Endothelial cell of umbilical vein (primary cell): ENCODE measurements at places on chromosomes 7 and 10. TPM values are rescaled to one million over a fixed set of nuclear protein-coding genes. Genes with fewer than 3 reads are reported as not detected.
A peak's percentile ranks its signal among the peaks of the same experiment; 100 is the strongest.

Gene SLC12A9
- polyA plus RNA-seq, result 37.0 and 37.5 TPM in 2 replicates

Gene SLC13A1
- polyA plus RNA-seq, result not detected in 2 replicates

Gene C7orf57
- polyA plus RNA-seq, result not detected in 2 replicates

Gene DYNC1I1
- 1.8 and 2.0 TPM in 2 replicates for polyA plus RNA-seq

Gene FBXO24
- 0.16 and 0.37 TPM in 2 replicates for polyA plus RNA-seq

Gene SYT15B
- polyA plus RNA-seq, result 0.08 and 0.14 TPM in 2 replicates

GRCh38 chr10:58480321-58480720 is 32.4 kb upstream of the BICC1 start:
- no peak for DNase-seq

DNA sequence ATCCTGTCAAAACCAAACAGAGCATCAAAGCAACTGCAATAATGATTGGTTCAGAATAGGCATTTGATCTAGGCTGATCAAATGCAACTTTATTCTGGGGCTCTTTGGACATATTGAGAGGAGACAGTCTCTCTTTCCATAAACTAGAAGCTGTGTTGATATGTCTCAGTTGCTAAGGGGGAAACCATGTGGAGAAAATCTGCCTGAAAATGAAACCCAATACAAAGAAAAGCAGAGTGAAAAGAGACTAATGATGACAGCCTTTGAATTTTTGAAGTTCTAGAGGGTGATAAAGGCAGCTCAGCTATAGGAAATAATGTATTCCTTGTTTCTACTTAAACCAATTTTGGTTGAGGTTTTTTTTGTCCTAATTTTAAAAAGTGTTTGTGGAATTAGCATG is 941.8 kb upstream of the POT1 start:
- no peak for DNase-seq

- peak; percentile 94 for DNase-seq
Observed at GRCh38 chr7:102891693-102892261, 21.0 kb upstream of the LRRC17 start.

GRCh38 chr7:314853-315252 is 24.9 kb downstream of the FOXL3 start:
- no peak for DNase-seq

- peak; percentile 76 for DNase-seq
Observed at GRCh38 chr7:144019457-144019856, 19.3 kb downstream of the OR6B1 start.

- DNase-seq, result no peak
Observed at GRCh38 chr10:23581906-23582450, 143.1 kb downstream of the OTUD1 start.

- DNase-seq, result peak; percentile 28
Observed at GRCh38 chr10:44010873-44011602, 362.4 kb upstream of the ZNF32 start.

DNA sequence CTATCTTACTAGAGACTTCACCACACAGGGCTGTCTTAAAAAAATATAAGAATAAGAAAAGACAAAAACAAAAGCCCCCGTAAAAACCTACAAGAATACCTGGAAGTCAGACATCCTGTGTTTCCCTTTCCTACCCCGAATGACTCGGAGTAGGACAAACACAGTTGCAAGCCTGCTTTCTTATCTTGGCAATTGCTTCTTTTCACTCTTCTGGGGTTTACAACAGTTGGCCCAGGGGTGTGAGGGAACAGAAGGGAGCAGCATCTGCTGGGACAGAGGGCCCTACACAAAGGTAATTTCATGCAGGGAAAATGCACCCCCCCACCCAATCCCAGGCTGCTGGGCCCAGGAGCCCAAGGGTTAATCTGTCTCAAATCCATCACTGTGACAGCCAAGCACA is 220.6 kb downstream of the ARHGAP12 start:
- DNase-seq, result no peak

- no peak for DNase-seq
Observed at GRCh38 chr7:7181519-7182155, 707 bp upstream of the C1GALT1 start.

DNA sequence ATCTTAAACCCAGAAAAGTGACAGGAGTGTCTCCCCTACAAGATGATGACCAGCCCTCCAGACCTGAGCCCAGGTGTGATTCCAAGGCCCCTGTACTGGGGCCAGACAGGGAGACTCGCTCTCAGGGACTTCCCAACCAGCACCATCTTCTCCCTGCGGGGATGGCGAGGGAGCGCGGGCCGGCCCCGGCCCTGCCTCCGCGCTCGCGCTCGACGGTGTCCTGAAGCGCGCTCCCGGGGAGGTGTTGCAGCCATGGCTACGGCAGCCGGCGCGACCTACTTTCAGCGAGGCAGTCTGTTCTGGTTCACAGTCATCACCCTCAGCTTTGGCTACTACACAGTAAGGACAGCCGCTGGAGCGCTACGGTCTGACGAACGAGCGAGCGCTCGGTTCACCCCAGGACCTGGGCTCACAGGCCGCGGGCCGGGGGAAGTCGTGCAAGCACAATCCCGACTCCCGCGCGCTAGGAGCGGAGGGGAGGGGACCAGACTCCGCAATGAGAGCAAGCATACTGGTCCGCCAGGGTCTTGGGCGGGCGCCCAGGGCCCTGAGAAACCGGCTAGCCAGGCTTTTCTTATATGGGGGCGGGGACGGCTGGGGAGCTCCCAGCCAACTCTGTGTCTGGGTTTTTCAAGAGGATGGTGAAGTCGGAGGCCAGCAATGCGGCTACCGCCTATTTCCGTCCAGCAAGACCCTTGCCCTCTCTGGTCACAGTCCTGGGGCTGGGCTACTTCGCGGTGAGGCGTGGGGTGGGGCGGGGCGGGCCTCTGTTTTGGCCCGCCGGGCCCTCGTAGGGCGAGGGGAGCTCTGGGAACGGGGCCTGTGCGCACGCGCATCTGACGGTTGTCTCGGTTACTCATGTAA is at the start of gene TMEM254:
Gene TMEM254, plus strand, starts transcription at position 218 of the 864 bp plus-strand sequence. Its CDS starts 35 bp downstream, at position 253.
- DNase-seq, result peak; percentile 88

GRCh38 chr10:62172465-62172864 is 96.2 kb downstream of the RTKN2 start:
- DNase-seq, result no peak

DNA sequence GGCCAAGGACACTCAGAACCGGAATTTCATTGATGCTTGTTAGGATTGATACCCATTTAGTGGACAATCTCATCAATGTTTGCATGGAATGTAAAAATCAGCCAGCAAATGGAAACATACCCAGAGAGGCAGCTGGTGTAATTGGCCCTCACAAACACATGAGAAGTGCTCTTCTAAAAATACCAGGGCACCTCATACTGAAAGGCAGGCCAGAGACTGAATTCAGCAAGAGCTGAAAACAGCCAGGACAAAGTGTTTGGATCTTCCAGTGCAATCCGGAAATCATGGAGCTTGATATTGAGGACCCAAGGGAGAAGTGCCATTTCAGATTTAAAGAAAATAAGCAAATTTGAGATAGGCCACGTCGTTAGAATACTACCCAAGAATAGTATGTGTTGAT is 498.6 kb downstream of the GALNT17 start:
- no peak for DNase-seq

- peak; percentile 93 for DNase-seq
Observed at GRCh38 chr10:17768957-17769356, 17.0 kb downstream of the TMEM236 start.

DNA sequence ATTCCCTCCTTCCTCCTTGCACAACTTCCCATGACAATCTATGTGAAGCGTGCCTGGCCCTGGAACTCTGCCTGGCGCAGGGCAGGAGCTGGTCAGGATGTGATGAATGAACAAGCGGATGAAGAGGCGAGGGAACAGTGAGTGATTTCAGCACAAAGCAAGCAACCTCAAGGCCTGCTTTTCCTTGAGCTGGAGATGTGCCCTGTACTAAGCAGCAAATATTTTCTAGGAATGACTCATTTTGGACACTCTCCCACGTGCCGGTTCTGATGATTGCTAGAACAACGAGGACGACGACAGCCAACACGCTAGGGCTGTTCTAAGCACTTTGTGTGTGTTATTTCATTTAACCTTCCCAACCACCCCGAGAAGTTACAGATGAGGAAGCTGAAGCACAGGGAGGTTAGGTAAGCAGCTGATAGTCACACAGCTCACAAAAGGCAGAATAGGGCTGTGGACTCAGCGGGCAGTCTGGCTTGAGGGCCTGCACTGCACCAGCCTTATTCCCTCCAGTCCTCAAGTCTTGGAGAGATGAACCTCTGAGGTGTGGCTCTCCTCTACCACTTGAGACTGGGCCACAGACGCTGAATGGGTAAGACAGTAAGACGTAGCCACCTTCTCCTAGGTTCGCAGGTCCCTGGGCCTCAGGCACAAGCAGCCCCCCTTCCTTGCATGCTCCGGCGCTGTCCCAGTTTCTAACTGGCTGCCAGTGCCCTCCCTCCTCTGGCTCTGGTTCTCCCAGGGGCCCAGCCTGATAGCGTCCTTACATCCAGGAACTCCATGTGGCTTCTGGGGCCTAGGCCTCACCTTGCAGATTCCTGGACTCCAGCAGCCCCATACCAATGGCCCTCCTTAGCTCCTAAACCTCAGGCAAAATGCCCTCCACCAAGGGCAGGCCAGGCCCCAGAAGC is 59.0 kb downstream of the YKT6 start:
- DNase-seq, result peak; percentile 95

DNA sequence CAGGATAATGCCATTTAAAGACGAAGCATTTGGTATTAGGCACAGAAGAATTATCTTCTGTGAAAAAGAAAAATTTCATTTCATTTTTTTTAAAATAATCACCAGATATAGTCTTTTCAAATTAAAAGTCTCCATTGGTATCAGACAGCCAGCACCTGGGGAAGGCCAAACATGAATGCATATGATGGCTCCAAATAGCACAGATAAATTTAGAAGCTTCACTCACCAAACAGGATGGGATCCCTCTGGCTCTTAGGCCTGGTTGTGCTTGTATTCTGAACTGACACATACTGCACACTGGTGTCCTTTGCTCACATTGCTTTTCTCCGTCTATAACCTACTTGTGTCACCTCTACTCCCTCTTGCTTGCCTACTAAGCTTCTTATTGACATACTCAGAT is 169.5 kb upstream of the CHRM2 start:
- no peak for DNase-seq

GRCh38 chr10:68871105-68871711 is 29.9 kb upstream of the DDX50 start:
- no peak for DNase-seq

DNA sequence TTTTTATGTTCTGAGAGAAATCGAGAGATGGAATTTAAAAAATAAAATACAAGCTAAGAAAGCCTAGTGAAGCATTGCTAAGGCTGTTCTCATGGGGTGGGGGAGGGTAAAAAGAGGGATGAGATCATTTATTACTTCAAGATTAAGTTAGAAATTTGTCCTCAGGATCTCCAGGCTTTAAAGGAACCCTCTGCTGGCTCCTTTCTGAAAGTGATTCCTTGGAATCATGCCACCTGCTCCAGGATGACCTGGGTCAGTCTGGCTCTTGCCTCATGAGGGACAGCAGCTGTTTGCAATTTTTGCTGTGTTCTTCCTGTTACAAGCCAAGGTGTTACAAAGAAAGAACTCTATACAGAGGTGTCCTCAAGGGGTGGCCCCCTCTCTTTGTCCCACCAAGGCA is 69.8 kb downstream of the CDK1 start:
- DNase-seq, result peak; percentile 52

GRCh38 chr7:55545496-55545895 is 26.8 kb downstream of the VOPP1 start:
- DNase-seq, result no peak

GRCh38 chr10:48390933-48391845 is 84.7 kb downstream of the MAPK8 start:
- DNase-seq, result peak; percentile 91

DNA sequence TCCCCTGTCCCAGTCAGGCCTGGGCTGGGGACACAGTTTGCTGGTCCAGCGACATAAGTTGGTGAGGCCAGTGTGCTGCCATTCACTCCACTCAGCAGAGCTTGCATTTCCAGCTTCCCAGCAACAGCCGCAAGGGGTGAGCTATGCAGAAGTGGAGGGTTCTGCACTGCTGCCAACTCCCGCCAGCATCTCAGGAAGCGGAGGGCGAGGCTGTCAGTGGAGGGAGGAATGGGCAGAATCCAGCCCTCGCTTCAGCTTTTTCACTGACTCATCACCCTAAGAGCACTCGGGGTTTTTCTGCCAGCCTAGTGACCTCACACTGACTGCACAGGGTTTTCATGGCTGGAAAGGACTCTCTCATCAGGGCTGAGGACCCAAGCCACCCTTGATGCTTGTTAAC is 625.1 kb upstream of the MKI67 start:
- DNase-seq, result no peak

DNA sequence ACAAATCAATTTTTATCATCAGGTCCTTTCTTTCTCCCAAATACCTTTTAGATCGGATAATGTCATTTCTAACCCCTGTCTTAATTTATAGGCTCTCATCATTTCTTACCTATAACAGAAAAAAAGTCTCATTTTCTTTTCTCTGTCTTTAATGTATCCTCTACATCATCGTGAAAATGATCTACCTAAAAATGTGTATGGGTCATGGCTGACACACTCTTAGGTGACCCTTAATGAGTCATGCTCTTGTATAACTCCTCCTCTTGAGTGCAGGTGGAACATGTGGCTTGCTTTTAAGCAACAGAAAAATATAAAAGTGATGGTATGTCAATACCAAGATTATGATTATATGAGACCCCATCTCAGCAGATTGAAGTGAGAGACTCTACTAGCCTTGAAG is 139.4 kb downstream of the SEMA3C start:
- no peak for DNase-seq

DNA sequence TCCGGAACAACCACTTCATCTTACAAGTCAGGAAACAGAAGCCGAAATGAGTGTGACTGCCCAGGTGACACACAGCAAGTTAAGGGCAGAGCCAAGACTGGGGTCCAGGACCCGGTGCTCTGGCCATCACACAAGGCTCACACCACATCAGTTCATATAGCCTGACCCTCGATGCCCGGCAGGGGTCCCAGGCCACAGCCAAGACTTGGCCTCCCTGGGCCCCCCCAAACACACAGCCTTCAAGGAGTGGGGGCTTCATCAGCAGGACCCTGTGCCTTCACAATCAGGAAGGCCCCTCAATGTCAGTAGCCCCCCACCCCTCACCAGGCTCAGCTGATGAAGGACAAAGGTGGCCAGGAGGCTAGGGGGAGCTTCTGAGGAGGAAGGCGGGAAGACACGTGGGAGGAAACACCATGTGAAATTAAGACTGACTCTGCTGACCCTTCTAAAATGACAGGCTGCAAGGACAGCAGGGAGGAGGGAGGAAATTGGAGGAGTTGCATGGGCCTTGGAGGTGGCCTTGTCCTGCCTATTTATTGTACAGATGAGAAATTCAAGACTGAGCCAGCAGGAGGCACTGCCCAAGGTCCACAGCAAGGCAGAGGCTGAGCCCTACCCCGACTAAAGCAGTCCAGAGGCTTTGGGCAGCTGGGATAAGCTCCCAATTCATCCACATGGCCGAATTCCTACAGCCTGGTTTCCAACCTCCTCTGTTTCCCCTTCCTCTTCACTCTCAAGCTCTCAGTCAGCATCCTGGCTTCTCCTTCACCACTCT is 216.1 kb upstream of the ZMIZ1 start:
- peak; percentile 11 for DNase-seq

GRCh38 chr7:33628894-33629293 is 276.4 kb upstream of the BMPER start:
- no peak for DNase-seq

GRCh38 chr7:97733276-97734161 is 1.6 kb downstream of the TAC1 start:
- DNase-seq, result no peak
